SHP77 (cell line): ENCODE measurements at places on chromosomes 4 and X.

GRCh38 chr4:28488021-28488420 lies 1627.4 kb downstream of the STIM2 start:
- DNase-seq = no peak

DNA sequence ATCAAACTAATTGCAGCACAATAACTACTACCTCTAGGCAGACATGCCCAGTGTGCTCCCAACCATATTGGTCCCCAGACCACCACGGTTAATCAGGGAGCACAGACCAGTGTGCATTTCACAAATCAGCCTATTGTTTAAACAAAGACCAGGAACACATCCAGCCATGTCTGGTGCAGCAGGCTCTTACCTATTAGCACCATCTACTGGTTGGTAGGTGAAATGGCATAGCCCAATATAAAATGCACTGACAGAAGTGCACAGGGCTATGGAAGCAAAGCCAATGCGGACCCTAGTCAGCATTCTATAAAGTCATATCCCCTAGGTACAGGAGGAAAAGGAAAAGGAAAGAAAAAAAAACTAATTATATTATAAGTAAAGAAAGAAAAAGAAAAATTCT lies 15.5 kb upstream of the CYLC1 start:
- DNase-seq = peak; percentile 13

GRCh38 chr4:5143306-5143861 lies 92.1 kb downstream of the STK32B start:
- DNase-seq = no peak

- DNase-seq = no peak
Observed at GRCh38 chrX:28966331-28966730, 379.1 kb downstream of the IL1RAPL1 start.

GRCh38 chrX:110665223-110666002 lies 130.2 kb downstream of the CHRDL1 start:
- DNase-seq = peak; percentile 15

- DNase-seq = no peak
Observed at GRCh38 chrX:118337687-118338086, 8.2 kb upstream of the WDR44 start.

GRCh38 chrX:110143454-110144210 lies 140.7 kb downstream of the TMEM164 start:
- no peak for DNase-seq

- DNase-seq = no peak
Observed at GRCh38 chr4:26737385-26737784, 123.3 kb upstream of the STIM2 start.

DNA sequence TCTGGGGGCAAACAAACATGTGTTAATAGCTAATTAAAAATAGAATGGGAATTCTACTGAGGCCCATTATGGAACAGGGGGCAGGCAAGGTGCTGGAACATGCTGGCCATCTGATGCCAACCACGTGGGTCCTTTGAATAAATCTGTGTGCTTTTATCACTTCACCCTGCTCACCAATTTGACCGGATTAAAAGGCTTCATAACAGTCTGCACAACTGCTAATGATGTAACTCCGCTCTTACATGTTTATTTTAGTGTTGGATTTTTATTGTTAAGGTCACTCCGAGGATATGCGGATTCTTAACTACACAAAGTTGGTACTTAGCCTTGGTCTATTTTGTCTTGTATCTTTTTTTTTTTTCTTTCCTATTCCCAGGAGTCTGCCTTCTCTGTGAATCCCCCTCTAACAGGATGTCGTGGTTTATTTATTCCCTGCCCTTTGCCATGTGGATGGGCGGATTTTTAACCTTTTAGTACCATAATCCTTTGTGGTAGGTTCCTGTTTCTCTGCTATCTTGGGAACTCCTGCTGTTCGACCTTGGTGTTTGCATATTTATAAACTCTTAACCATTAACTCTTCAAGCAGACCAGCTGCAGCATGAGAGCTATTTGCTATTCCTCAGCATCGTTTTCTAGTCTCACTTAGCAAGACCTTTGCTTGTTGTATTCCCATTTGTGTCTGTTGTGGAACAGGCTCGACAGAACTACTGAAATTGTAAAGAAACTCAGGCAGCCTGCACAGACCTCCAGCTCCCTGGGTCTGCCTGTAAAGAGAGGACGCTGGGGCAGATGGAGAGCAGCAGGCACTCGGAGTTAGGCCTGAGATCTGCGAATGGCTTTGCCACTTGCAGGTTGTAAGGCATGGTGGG lies 38.0 kb downstream of the TRIM2 start:
- DNase-seq = no peak

DNA sequence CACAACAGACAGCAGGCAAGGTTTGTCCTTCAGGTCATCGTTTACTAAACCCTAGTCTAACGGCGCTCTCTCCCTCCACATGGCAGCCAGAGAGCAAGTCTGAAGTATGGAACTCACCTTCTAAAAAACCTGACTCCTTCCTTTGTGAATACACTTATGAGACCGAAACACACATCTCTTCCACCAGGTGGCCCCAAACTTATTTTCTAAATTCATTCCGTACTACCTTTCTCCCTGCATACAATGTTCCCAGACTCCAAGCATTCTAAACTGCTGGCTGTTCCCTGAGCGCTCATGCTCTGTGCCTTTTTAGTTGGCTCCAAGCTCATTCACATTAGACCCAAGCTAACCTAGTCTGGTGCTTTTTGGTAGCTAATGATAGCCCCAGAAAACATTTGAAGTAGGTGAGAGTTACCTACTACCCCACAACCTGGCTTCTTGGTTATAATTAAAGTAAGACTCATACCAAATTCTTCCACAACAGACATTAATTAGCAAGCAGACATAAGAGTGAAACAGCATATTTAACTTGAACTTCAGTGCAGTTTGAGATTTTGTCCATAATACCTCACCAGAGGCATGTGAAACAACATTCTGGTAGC lies 67.6 kb upstream of the DCLK2 start:
- DNase-seq = peak; percentile 36

GRCh38 chrX:150164971-150165600 lies 198.0 kb upstream of the MAMLD1 start:
- no peak for DNase-seq

- DNase-seq = no peak
Observed at GRCh38 chrX:23661671-23662070, 5.6 kb upstream of the PRDX4 start.

GRCh38 chrX:45329217-45329616 lies 128.5 kb upstream of the DIPK2B start:
- no peak for DNase-seq

- DNase-seq = no peak
Observed at GRCh38 chrX:106611317-106611678, 480 bp upstream of the RADX start.

- no peak for DNase-seq
Observed at GRCh38 chr4:125262502-125262901, 52.3 kb upstream of the FAT4 start.
